Naive thymus-derived CD4-positive, alpha-beta T cell (primary cell): ENCODE measurements at places on chromosomes 7 and 10. TPM values are rescaled to one million over a fixed set of nuclear protein-coding genes. Genes with fewer than 3 reads are reported as not detected.
A peak's percentile ranks its signal among the peaks of the same experiment; 100 is the strongest.

The LCOR gene
- total RNA-seq = 25.3 and 30.1 TPM in 2 replicates

DNA sequence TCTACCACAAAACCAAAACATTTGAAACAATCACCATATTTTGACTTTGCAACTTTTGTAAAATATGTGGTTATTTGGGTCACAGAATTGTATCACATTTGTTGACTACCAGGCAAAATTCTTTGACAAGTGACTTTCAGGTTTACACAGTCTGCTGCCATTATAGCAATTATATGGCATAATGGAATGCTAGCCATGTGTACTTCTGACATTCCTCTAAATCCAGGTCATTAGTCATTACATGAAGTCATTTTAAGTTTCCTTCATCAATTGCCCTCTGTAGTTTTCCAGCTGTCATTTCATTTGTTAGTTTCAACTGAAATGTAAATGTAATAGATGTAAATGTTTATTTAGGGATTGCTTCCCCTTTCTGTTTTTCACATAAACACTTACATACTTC lies 137.5 kb downstream of the IMMP2L start:
- no peaks in the 10 kb centered on the region for H3K27me3 ChIP-seq
- DNase-seq = no peak
- H3K27ac ChIP-seq = no peak overlapping the region
- H3K4me1 ChIP-seq = no peaks in the 10 kb centered on the region
- no peak overlapping the region for H3K4me3 ChIP-seq
- H3K36me3 ChIP-seq = no peaks in the 10 kb centered on the region

The C10orf95 gene
- 0.34 TPM for total RNA-seq

DNA sequence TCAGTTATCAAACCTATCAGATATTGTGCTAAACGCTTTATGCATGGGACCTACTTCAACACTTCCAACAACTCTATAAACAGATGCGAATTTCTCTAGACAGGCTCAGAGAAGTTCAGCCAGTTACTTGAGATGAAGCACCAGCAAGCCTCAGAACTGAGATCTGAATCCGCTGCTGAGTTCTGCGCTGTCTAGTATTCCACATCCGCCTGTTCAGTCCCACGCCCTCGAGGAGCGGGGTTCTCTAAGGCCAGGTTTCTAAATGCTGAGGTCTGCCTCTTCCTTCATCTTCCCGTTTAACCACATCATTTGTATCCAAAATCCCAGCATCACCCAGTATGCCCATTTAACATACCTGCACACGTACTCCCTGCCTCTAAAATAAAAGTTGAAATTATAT lies 297.8 kb upstream of the ZNF32 start:
- H3K4me3 ChIP-seq = no peak overlapping the region
- H3K27ac ChIP-seq = no peak overlapping the region
- H3K4me1 ChIP-seq = peaks cover 4% of the 10 kb centered on the region
- H3K27me3 ChIP-seq = no peaks in the 10 kb centered on the region
- no peaks in the 10 kb centered on the region for H3K36me3 ChIP-seq

The ZNF789 gene
- total RNA-seq = 28.0 TPM

The ADRA2A gene
- total RNA-seq = not detected in 2 replicates

The HMX2 gene
- not detected in 2 replicates for total RNA-seq

DNA sequence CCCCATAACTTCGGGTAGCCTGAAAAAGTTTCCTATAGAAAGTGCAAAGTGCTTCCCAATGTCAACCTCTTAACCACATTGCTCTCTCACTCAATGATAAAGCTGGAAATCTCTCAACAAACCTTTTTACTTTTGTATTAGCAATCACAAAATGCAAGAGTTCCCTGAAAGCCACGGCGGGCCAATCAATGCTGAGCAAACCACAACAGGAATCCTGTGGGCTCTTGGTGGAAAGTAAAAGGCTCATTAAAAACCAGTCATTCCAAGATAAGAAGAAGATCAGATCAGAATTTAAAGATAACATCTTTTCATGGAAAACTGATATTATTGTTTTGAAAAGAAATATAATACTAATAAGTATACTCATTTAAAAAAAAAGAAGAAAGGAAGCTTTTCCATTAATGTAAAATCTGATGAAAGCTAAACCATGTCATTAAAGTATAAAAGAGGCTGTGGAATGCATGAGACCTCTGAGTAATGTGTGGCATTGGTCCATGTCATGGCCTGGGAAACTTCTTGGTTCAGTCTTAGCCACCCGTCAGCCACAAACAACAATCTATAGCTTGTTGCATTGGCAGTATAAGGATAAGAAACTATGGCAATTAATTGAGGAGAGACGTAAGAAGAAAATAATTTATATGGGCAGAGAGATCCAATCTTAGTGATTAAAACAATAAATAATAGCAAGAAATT lies 1066.1 kb upstream of the SORCS1 start:
- H3K4me3 ChIP-seq = no peak overlapping the region
- H3K36me3 ChIP-seq = no peaks in the 10 kb centered on the region
- H3K27me3 ChIP-seq = no peaks in the 10 kb centered on the region
- no peak for DNase-seq
- H3K27ac ChIP-seq = no peak overlapping the region
- H3K4me1 ChIP-seq = no peaks in the 10 kb centered on the region

The DENND11 gene
- 40.7 TPM for total RNA-seq

DNA sequence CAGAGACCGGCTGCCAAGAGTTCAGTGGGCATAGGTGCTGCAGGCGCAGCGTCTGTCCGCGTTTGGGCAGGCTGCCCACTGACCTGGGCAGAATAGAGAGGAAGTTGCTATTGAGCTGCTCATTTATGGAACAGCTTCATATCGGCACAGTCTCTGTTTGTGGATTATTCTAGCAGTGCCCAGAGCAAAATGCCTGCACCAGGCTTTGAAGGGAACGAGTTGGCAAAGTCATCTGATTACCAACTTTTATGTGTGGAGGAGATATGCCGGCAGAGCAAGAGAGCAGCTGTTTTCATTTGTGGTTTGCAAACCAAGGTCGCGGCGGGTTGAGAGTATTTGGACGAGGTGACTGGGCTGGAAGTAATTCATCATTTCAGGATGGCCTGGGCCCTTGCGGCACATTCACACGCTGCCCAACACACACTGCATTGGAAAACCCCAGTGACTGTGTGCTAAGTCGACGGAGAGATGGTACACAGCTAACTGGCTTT lies 228.5 kb downstream of the TCERG1L start:
- H3K27me3 ChIP-seq = no peaks in the 10 kb centered on the region
- no peaks in the 10 kb centered on the region for H3K4me1 ChIP-seq
- no peak for DNase-seq
- H3K36me3 ChIP-seq = no peaks in the 10 kb centered on the region
- no peak overlapping the region for H3K27ac ChIP-seq
- no peak overlapping the region for H3K4me3 ChIP-seq

DNA sequence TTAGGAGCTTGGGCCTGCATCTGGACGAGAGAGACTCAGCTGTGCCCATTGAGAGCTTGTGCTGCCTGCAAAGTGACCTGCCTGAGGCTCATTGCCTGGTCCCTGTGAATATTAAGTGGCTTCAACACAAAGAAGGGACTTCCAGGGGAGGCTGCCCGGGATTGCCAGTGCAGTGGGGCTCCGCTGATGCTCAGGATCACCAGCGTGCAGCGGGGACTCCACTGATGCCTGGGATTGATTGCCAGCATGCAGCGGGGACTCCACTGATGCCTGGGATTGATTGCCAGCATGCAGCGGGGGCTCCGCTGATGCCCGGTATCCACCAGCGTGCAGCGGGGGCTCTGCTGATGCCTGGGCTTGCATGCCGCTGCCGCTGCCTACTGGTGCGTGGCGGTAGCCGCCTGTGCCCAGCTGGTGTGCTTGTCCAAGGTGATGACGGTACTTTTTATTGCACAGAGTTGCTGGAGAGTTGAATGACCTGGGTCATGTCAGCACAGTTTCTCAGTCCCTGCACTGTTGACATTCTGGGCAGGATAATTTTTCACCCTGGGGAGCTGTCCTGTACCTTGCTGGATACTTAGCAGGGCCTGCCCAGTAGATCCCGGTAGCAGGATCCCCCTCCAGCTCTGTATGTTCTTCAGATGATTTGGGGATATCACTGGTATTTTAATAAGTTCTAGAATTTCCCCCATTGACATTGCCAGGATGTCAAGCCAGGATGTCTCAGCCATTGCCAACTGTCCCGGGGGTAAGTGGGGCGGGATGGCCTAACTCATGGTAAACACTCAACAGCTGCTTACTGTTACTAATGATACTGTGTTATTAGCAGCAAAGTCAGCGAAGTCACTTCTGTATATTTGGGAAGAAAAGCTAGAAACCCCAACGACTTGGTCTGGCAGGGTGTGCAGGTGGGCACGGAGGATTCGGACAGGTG lies 13.0 kb downstream of the DOCK1 start:
- H3K4me1 ChIP-seq = no peaks in the 10 kb centered on the region
- no peaks in the 10 kb centered on the region for H3K27me3 ChIP-seq
- H3K36me3 ChIP-seq = no peaks in the 10 kb centered on the region

DNA sequence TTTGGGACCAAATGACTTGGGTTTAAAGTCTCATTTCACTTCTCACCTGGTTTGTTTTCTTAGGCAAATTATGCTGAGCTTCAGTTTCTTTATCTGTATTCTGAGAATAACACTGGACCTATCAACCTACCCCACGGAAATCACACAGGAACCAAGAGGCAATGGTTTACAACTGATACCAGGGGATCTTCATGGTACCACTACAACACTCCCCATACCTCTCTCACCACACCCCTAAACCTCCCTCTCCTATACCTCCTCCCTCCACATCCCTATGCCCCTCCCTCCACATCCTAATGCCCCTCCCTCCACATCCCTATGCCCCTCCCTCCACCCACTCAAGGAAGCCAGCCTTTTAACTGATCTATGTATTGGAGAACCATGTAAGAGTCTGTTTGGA lies 9.9 kb downstream of the FAM204A start:
- DNase-seq = no peak
- no peaks in the 10 kb centered on the region for H3K4me1 ChIP-seq
- no peaks in the 10 kb centered on the region for H3K27me3 ChIP-seq
- no peak overlapping the region for H3K4me3 ChIP-seq
- H3K27ac ChIP-seq = no peak overlapping the region

DNA sequence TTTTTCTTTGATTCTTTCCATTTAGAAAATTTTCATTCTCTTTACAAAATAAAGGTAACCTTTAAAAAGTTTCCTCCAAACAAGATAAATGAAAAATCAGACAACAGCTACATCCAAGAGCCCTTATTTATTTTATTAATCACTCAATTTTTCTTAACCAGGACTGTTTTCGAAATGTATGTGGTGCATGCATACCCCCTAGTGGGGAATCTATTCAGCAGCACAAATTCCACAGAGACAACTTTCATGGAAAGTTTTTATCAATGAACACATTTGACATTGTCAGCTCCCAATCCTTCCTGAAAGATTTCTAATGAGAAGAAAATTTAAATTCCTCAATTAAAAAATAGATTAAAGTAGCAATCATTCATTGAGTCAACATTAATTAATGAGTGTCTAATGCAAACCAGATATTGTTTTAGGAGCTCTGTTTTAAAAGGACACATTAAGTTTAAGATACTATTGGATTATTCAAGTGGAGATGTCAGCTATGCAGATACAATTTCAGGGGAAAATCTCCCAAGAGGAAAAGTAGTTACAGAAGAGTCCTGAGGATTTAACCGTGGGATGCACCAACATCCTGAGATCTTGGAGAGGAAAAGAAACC lies 5.2 kb upstream of the HTR7 start:
- DNase-seq = no peak
- no peak overlapping the region for H3K27ac ChIP-seq
- no peaks in the 10 kb centered on the region for H3K27me3 ChIP-seq
- H3K4me1 ChIP-seq = no peaks in the 10 kb centered on the region

The SFTPD gene
- total RNA-seq = 0.59 TPM

GRCh38 chr7:105748701-105749100 lies 127.7 kb downstream of the ATXN7L1 start:
- no peaks in the 10 kb centered on the region for H3K27me3 ChIP-seq
- no peak for DNase-seq
- H3K27ac ChIP-seq = no peak overlapping the region

The EGR2 gene
- 14.2 and 17.7 TPM in 2 replicates for total RNA-seq

The TLX1 gene
- total RNA-seq = not detected in 2 replicates

- H3K4me1 ChIP-seq = peaks cover 20% of the 10 kb centered on the region
- H3K36me3 ChIP-seq = no peaks in the 10 kb centered on the region
- peak overlapping the region; percentile 63 for H3K4me3 ChIP-seq
- H3K27ac ChIP-seq = peak overlapping the region; percentile 89
- H3K27me3 ChIP-seq = no peaks in the 10 kb centered on the region
Observed at GRCh38 chr7:149027611-149028345, 527 bp downstream of the PDIA4 start.

DNA sequence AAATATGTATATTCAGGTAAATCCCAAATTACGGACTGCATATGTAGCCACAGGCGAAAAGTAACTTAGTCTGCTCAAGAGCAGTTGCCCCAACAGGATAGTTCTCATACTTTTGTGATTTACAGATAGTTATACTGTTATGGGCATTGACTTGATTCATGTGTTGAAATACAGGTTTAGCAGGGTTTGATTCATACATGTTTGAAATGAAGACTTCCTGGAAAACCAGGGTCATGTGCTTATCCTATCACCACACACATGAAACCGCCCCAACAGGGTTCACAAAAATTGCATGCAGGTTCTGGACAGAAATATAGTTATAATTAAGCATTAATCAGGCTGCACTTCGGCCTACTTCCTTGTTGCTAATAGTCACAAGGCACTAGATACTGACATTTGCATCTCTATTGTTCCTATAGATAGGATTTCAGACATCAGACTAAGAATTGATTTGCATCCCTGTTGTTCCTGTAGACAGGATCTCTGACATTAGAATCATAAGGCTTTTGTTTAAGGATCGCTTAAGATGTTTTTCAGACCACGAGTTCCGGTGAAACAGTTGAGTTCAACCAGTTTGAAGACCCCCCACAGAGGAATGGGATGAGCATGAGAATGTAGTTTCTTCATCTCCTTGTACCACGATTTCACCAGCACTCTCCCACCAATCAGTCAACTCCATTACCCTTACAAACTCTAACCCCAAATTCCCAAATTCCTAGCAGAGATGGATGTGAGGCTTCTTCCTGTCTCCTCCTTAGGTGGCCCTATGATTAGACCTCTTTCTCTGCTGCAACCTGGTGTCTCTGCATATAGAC lies 2.0 kb upstream of the ZNF398 start:
- H3K36me3 ChIP-seq = no peaks in the 10 kb centered on the region
- no peak for DNase-seq
- H3K27me3 ChIP-seq = no peaks in the 10 kb centered on the region
- no peak overlapping the region for H3K4me3 ChIP-seq
- H3K27ac ChIP-seq = peak overlapping the region; percentile 86

The ST8SIA6 gene
- total RNA-seq = 0.60 TPM

DNA sequence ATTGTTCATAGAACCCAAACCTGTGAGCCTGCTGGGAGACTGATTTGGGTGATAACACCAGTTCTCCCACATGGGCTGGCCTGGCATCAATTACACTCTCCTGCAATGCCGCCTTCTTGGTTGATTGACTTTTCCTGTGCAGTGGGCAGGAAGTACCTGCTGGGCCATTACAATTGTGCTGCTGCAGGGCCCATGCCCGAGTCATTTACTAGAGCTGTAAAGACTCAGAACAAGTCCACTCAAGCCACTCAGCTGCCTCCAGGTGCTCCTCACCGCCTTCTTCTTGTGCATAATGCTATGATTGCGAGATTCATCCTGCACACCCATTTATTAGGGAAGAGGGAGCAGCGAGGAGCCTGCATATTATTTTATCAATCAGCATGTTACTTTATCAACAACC lies 264.0 kb downstream of the TCERG1L start:
- H3K4me1 ChIP-seq = no peaks in the 10 kb centered on the region
- no peaks in the 10 kb centered on the region for H3K27me3 ChIP-seq
- no peaks in the 10 kb centered on the region for H3K36me3 ChIP-seq
- no peak overlapping the region for H3K4me3 ChIP-seq

The PPIA gene
- total RNA-seq = 1,748 and 1,786 TPM in 2 replicates
